Transverse colon (tissue), 4 donors: ENCODE measurements at places on chromosomes 13 and 19.
A peak's percentile ranks its signal among the peaks of the same experiment; 100 is the strongest.

DNA sequence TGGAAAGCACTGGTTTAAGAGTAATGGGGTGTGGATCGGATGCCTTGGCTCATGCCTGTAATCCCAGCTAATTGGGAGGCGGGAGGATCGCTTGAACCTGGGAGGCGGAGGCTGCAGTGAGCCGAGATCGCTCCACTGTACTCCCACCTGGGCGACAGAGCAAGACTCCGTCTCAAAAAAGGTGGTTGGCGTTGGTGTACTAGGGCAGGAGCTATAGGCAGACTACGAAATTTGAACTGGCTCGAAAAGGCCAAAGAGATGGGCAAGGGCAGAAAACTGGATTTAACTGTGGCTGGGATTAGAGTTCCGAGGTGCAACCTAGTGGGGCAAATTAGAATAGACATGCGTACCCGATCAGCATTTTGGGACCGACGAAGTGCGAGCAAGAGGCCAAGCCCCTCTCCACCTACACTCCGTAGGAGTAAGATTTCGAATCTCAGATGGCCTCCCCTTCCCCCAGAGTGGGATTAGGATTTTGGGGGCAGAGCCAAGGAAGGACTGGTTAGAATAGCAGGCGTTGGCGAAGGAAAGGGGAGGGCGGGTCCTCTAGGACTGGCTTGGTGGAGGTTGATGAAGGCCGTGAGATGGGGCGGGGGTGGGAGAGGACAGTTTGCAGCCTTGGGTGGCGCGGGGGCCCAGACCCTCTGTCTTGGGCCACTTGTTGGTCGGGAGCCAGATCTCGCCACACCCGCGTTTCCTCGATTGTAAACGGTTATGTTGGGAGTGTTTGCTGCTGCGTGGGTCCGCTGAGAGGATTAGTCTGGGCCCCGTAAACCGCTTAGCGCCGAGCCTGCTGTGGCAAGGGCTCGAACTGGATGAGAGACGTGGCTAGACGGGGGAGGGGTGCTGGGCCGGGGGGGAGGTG is 2.0 kb upstream of the INAFM1 start:
- peak; percentile 64 for DNase-seq
- H3K4me3 ChIP-seq = peak overlapping the region; percentile 81
- H3K27me3 ChIP-seq = no peaks in the 10 kb centered on the region
- H3K4me1 ChIP-seq = peaks cover 23% of the 10 kb centered on the region
- peaks cover 18% of the 10 kb centered on the region for H3K36me3 ChIP-seq

GRCh38 chr13:43631106-43631505 is 155.7 kb downstream of the ENOX1 start:
- no peak overlapping the region for H3K4me3 ChIP-seq

DNA sequence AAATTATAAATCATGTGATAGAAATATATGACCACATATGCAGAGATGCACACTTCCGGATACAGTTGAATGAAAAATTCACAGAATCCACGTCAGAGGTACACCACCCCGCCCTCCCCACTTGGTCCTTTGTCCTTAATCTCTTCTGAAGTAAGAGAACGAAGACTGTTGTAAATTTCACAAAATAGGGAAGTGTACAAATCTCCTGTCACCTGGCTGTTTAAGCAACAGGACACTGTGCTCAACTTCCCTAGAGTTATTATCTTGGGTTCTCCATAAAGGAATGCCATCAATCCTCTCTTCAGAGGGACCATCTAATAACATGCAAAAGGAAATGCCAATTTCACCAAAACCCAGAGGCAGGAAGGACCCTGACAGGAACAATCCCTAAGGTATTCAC is 10.5 kb upstream of the CEACAM6 start:
- peak; percentile 83 for DNase-seq
- no peaks in the 10 kb centered on the region for H3K36me3 ChIP-seq

DNA sequence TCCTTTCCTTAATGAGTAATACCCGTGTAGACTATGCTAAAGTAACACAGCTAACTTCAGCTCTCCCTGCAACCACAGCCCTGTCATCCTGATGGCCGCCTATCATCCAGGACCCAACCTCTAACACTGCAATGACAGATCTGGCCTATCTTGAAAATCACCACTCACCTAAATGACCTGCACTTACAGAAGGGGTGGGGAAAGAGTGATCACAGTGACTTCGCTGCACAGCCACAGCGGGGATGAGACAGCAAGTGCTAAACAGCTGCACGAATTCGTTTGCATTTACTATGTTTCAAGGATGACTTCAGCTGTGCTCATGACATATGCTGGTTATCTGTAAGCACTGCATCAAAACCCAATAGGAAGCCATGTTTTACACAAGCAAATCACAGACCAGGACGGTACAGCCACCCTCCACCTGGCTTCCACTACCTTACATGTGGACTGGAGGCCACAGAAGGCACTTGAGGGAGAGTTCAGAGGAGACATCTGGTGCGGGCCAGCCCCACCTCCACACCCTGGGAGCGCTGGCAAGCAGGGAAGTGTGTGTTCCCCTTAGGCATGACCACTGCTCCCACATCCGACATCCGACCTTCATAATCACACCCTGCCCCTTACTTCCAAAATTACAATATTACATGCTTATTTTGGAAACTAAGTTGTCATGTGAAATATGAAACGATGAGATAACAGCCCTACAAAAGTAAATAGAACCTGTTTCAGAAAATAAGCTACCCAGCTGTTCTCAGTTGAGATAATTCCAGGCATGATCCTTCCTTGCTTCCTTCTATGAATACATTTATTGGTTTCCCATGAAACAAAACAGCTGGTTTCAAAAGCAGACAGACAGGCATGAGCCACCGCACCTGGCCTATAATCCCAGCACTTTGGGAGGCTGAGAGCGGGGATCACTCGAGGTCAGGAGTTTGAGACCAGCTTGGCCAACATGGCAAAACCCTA is 95.7 kb downstream of the STK24 start:
- H3K36me3 ChIP-seq = no peaks in the 10 kb centered on the region
- H3K4me1 ChIP-seq = peaks cover 54% of the 10 kb centered on the region
- DNase-seq = peak; percentile 46
- no peak overlapping the region for H3K4me3 ChIP-seq
- H3K27ac ChIP-seq = peak overlapping the region; percentile 88

DNA sequence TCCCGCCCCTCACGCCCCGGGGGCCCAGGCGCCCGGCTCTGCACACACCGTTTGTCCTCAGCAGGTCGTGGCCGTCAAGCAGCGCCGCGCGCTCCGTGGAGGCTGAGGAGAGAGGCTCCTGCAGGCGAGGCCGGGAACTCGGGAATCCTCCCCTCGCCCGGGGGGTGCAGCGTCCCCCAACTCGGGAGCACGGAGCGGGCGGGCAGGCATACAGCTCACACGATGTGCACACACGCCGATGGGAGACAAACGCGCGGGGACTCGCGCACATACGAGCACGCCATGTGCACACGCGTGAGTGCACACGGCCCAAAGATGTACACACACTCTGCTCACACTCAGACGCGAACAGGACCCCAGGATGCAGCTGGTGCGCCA is 703 bp downstream of the CLEC4G start:
- H3K4me1 ChIP-seq = no peaks in the 10 kb centered on the region
- no peaks in the 10 kb centered on the region for H3K36me3 ChIP-seq
- DNase-seq = no peak

GRCh38 chr19:23345838-23346237 is 49.4 kb downstream of the ZNF91 start:
- no peaks in the 10 kb centered on the region for H3K36me3 ChIP-seq
- no peaks in the 10 kb centered on the region for H3K4me1 ChIP-seq
- no peak for DNase-seq
- no peak overlapping the region for H3K4me3 ChIP-seq
- no peaks in the 10 kb centered on the region for H3K27me3 ChIP-seq

DNA sequence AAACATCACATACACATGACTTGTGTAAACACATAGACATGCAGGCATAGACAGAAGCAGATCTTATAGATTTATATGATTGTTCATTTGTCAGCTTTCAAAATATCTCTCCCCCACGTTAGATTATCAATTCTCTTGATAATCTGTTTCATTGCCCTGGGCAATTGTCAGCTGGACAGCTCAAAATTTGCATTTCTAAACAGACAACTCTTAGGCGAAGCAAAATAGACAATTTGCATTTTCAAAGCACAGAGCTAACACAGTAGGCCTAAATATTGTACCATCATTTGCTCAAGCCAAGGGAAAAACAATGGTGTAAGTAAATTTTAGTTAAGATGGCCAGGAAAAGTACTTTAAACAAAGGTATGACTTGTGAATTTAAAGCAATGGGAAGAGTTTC is 24.0 kb upstream of the KBTBD6 start:
- no peaks in the 10 kb centered on the region for H3K4me1 ChIP-seq
- no peak for DNase-seq
- no peaks in the 10 kb centered on the region for H3K27me3 ChIP-seq
- no peak overlapping the region for H3K27ac ChIP-seq
- no peaks in the 10 kb centered on the region for H3K36me3 ChIP-seq

GRCh38 chr13:37390735-37391134 is 207.8 kb downstream of the POSTN start:
- H3K27me3 ChIP-seq = no peaks in the 10 kb centered on the region
- H3K36me3 ChIP-seq = no peaks in the 10 kb centered on the region
- H3K4me3 ChIP-seq = no peak overlapping the region

DNA sequence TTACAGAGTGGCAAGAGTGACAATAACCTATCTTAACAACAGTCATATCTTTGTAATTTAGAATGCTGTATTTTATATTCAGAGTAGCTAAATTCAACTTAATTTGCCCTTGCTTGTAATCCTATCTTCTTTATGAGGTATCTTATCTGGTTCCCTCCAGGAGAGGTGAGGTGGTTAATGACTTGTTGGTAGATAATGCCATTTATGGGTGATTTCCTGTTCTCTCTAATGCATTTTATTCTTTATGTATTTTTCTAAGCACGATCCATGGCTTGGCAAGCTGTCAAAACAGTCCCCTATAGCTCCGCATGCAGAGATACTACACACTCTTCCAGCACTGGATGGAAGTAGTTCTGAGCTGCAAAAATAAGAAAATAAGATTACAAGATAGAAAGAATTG is 267.9 kb downstream of the LMO7 start:
- H3K36me3 ChIP-seq = no peaks in the 10 kb centered on the region
- DNase-seq = no peak
- H3K27ac ChIP-seq = no peak overlapping the region

DNA sequence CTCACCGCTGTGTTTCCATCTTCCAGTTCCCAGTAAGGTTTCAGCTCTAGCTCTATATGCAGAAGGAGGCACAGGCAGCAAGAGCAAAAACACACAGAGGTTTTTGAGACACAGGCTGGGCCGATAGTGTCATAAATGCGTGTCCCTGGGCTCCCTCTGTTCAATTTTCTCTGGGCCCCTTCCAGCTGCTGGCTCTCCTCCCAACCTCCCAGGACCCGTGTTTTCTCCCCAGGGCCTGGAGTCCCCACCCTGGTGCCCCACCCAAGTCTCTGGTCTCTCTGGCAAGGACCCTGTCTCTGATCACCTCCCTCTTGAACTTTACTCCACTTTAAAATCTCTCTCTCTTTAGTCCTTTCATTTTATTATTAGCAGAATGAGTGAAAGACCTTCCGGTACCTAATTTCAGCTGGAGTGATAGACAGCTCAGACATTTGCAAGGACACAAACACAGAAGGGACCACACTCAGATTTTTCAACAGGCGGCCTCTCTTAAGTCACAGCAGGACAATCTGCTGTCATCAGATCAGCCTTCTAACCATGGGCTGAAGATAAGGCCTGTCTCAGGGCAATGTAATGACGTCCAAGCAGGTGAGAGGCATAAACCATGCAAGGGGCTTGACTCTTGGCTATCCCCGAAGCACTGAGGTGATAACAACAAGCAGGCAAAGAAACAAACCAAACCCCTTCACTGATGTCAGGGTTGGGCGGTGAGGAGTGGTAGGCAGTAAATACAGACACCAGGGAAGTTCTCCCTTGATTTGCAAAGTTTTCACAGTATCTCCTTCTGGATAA is 190.0 kb upstream of the IRS2 start:
- H3K36me3 ChIP-seq = no peaks in the 10 kb centered on the region
- H3K4me3 ChIP-seq = no peak overlapping the region
- no peak overlapping the region for H3K27ac ChIP-seq
- no peaks in the 10 kb centered on the region for H3K4me1 ChIP-seq

DNA sequence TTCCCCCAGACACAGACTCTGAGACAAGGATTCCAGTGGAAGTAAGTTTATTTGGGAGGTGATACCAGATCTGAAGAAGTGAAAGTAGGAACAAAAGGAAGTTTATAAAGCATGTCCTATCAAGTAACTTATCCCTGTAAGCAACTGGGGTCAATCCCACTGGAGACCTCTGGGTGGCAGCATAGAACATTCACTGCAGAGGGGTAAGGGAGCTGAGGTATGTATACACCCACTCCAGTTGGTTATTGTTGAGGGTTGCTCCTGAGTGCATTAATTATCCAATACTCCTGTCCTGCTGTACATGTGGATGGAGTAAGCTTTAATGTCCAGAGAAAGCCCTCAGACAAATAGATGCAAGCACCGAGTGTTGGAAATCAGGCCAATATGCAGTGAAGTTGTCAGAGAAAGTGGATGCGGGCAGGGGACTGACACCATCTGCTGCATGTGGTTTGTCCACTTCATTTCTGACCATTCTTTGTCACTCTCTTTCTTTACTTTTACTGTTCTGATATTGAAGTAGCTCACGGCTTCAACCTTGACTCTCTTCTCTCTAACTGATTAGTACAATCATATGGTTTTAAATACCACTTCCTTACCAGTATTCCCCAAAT is 46.7 kb downstream of the NOTCH3 start:
- no peak overlapping the region for H3K4me3 ChIP-seq
- peak; percentile 38 for DNase-seq
- no peaks in the 10 kb centered on the region for H3K4me1 ChIP-seq
- no peak overlapping the region for H3K27ac ChIP-seq
- no peaks in the 10 kb centered on the region for H3K36me3 ChIP-seq

GRCh38 chr19:480016-480855 is 16.1 kb upstream of the MADCAM1 start:
- no peak overlapping the region for H3K4me3 ChIP-seq
- H3K27ac ChIP-seq = no peak overlapping the region
- no peaks in the 10 kb centered on the region for H3K36me3 ChIP-seq
- no peaks in the 10 kb centered on the region for H3K4me1 ChIP-seq

DNA sequence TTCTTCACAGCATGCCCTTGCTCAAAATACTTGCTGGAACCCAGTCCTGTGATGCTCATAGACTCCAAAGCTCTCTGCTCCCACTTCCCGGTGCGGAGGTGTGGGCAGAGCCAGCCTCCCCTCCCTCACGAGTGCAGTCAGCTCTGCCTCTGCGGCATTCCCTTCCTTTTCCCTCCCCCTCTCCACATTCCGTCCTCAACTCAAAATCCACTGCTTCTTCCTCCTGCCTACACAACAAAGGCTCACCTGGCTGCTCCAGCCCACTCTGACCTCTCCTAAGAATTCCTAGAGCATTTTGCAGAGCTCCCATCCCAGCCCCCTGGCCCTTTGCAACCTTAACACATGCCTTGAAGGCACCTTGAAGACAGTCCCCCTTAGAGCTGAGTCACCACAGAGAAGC is 527.9 kb downstream of the MYO16 start:
- no peak overlapping the region for H3K4me3 ChIP-seq
- peaks cover 5% of the 10 kb centered on the region for H3K27me3 ChIP-seq
- no peak for DNase-seq
- no peak overlapping the region for H3K27ac ChIP-seq
